CD4-positive, alpha-beta T cell treated with Interferon gamma for 1 hour (primary cell): ENCODE measurements at places on chromosomes 5 and 9.

DNA sequence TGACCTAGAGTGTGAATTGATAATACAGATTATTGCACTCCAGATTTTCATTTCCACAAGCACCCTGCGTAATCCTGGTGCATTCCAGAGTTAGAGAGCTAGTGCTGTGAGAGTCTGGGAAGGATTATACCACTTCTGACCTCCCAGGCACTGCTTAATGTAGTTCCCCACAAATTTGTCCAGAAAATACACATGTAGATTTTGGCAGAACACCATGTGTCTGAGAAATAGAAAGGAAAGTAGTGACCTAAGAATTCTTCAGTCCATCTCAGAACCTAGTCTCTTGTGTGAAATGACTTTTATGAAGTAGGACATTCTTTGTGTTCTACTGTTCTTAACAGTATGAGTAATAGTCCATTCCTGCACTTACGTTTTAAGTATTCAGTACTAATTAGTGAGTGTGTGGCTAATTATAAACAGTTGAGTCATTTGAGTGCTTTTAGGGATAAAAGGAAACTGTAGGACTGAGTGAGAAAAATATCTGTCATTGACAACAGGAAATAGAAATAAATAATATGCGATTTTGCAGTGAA is 27.8 kb upstream of the PTPDC1 start:
- DNase-seq = no peak

GRCh38 chr9:130198501-130199179 is 26.4 kb downstream of the NCS1 start:
- no peak for DNase-seq

GRCh38 chr5:163104464-163104863 is 332.9 kb upstream of the CCNG1 start:
- DNase-seq = no peak

DNA sequence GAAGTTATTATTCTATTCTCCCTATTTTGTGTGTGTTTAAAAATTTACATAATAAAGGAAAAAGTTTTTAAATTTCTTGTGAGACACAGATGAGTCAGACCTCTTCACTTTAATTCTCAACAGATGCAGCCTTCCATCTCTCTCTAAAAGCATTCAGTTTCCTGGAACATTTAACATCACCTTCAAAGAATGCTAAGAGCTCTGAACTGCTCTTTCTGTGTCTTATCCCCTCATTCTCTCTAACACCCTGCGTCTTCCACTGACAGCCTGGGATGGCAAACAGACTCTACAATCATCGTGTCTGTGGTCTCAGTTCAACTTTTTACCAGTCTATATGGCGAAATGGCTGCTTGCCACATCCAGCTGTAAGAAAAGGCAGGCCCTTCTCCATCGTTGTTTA is 173.0 kb downstream of the HINT1 start:
- DNase-seq = no peak

DNA sequence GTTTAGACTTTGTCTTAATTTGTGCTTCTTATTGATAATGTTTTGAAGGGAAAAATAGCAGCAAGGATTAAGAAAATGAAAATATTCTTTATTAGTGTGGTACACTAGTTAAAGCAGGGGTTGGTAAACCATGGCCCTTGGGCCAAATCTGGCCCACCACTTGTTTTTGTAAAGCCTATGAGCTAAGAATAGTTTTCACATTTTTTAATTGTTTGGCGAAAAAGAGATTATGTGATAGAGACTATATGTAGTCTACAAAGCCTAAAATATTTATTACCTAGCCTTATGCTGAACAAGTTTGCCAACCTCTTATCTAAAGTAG is 57.2 kb downstream of the KCNN2 start:
- no peak for DNase-seq

DNA sequence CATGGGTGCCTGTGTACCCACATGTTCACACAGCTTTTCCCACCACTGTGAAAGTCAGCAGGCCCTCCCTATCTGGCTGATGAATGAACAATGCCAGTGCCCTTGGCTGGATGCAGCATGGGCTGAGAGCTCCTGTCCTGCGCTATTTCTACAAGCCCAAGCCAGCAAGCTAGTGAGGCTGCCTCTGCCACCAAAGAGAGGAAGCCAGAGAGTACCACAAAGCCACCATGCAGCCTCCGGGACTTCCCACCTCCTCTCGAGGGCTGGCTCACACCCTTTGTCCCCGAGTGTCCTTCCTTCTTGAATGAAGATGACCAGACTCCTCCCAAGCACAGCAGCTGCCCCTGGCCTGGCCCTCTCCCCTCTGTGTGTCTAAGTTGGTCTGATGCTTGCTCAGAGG is 76.5 kb downstream of the SH3PXD2B start:
- DNase-seq = no peak

- no peak for DNase-seq
Observed at GRCh38 chr9:134136996-134137299, 1.1 kb downstream of the WDR5 start.

DNA sequence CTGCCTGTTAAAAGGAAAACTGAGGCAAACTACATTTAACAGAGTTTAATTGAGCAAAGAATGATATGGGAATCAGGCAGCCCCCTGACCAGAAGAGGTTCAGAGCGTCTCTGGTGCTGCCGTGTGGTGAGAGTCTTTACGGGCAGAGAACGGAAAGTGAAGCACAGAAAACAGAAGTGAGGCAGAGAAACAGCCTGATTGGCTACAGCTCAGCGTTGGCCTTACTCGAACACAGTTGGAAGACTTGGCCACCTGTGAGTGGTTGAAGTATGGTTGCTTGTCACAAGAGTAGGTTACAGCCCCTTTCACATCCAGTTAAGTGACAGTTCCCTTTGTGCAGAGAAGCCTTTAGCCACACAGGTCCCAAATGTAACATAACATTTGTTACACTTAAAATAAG is 16.9 kb upstream of the FBP1 start:
- peak; percentile 74 for DNase-seq

DNA sequence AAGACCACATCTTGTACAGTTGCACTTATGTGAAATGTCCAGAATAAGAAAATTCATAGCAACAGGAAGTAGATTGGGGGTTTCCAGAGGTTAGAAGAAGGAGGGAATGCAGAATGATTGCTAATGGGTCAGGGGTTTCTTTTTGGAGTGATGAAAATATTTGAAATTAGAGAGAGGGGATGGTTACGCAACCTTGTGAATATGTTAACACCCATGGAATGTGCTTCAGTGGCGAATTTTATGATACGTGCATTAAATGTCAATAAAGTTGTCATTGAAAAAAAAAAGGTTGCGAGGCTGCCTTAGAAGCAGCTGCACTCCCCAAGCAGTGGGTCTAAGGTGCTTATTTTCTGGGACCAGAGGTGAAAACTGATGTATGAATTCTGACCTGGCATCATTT is 64.4 kb upstream of the SUB1 start:
- no peak for DNase-seq

GRCh38 chr9:134058716-134059115 is 9.1 kb downstream of the BRD3 start:
- no peak for DNase-seq

DNA sequence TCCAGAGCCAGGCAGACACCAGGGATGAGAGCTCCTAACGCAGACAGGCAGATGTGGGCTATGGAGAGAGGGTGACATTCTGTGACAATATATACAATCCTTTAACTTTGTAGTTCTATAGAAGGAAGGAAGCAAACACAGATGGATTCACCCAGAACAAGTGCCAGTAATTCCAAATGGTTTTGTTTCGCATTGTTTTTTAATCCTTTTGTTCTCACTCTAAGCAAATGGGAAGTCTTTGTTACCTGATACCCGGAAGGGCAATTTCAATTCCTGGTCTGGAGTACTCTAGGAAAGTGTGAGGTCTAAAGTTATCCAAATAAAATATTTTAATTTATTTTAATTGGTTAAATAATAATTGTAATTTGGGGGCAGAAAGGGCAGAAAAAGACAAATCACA is 2.5 kb downstream of the FRMD3 start:
- no peak for DNase-seq

- DNase-seq = no peak
Observed at GRCh38 chr5:74113927-74114326, 487.9 kb downstream of the ARHGEF28 start.

DNA sequence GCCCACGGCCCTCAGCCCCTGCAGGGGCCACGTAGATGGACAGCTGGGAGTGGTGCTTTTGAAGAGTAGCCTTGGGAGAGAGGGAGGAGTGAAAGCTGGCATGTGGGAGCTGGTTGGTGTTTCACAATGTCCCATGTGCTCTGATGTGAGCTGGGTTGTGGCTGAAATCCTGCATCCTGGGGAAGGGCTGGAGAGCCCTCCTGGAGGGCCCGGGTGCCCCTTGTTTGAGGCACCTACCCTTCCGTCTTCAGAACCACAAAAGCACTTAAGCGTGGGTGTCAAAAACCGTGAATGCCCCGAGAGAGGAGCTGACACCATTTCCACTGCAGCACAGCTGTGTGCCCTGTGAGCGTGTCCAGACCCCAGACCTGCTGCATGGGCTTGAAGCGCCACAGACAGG is 199.1 kb upstream of the ZNF618 start:
- DNase-seq = no peak

GRCh38 chr5:96043446-96043845 is 81.8 kb upstream of the ELL2 start:
- no peak for DNase-seq

- no peak for DNase-seq
Observed at GRCh38 chr5:31153521-31153920, 40.0 kb upstream of the CDH6 start.

DNA sequence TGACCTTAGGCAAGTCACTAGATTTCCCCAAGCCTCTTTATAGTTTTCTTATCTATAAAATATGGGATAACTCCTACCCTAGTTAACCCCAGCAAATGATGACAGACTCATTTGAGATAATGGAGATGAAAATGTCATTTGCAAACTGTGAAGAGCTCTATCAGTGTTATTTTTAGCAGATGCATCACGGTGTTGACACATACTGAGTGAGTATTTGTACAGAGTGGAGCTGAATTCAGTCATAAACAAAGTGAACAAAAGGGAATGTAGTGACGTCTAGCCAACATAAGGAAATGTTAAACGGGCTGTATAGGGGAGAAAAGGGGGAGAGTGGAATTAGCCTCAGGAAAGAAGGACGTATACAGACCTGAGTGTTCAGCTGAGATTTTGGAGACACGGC is 75.9 kb downstream of the NMUR2 start:
- no peak for DNase-seq

GRCh38 chr9:25003686-25004085 is 458.0 kb upstream of the IZUMO3 start:
- DNase-seq = no peak

- no peak for DNase-seq
Observed at GRCh38 chr9:1458503-1458902, 408.3 kb downstream of the DMRT2 start.

- DNase-seq = no peak
Observed at GRCh38 chr9:550333-550732, 291.2 kb upstream of the DMRT1 start.

GRCh38 chr9:85223506-85224125 is 518.1 kb downstream of the AGTPBP1 start:
- DNase-seq = no peak

GRCh38 chr9:35683323-35683722 is 6.4 kb downstream of the TPM2 start:
- no peak for DNase-seq

DNA sequence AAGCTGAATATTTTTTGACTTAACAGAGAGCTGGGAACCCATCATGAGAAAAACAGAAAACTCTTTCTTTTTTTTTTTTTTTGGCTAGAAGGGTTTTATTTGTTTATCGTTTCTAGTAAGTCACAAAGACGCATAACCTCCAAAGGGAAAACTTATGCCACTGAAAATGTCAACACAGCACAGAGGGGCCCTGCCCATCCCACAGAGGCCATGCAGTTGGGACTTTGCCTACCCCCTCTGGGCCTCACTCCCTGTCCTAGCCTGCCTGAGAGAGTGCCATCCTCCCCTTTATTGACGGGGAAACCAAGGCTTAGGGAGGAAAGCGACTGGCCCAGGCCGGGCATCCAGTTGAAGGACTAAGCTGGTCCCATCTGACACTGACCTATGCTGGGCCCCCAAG is 74.7 kb downstream of the VAV2 start:
- DNase-seq = no peak

GRCh38 chr9:98864281-98865174 is 57.1 kb downstream of the GALNT12 start:
- no peak for DNase-seq

- no peak for DNase-seq
Observed at GRCh38 chr5:76990899-76991459, 38.1 kb downstream of the CRHBP start.

DNA sequence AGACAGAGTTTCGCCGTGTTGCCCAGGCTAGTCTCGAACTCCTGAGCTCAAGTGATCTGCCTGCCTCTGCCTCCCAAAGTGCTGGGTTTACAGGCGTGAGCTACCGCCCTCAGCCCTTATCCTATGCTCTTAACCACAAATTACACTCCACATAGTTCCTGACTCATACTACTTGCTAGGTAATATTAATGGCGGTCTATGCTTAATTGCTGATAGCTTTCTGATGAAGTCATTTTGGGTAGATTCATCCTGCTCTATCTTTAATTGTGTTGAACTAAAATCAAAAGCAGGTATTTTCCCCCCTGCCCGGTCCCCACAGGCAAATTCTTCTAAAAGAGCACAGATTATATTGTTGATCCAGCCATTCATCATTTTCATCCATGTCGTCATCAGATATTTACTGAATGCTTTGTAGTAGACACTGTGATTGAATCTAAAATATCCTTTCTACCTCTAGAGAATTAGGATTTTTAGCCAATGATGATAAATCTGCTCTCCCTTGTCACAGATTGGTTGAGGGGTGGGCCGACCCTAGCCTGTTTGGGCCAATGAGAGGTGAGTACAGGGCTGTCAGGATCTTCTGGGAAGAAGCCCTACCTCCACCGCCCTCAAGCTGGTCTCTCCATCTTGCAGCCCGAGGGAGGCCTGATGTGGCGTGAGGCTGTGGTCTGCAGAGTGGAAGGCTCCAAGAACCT is 144.8 kb downstream of the NR3C1 start:
- no peak for DNase-seq

DNA sequence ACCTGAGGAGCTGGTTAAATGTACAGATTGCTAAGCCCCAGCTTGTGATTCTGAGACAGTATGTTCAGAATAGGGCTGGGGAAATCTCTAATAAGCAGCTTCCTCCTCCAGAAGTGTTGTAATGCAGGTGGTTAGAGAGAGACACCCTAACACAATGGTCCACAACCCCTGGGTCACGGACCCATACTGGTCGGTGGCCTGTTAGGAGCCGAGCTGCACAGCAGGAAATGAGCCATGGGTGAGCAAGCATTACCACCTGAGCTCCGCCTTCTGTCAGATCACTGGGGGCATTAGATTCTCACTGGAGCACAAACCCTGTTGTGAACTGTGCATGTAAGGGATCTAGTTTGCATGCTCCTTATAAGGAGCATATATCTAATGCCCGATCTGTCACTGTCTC is 61.8 kb downstream of the SLC36A1 start:
- no peak for DNase-seq

DNA sequence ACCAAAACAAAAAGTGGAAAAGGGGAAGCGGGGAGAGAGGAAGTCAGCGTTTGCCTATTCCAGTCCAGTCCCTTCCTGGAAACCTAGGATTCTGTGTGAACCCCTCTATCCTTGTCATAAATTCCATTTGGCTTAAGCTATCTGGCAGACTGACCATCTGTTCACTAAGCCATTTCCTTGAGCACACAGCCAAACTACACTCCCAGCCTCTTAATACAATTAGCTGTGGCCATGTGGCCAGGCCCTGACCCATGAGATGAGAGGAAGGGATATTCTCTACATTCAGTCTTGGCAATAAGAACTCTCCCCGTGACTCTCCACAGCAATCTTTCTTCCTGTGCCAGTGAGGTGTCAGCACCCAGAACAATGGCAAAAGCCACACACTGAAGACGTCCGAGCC is 424.8 kb downstream of the TLE1 start:
- DNase-seq = no peak
